ENCODE measurements at places on chromosomes 6 and 20.

GRCh38 chr20:6178537-6178936, 55.7 kb upstream of the FERMT1 start:
- no peaks in the 10 kb centered on the region for H3K36me3 ChIP-seq
- no peak overlapping the region for H3K4me3 ChIP-seq
- no peak overlapping the region for H3K27ac ChIP-seq
- DNase-seq = no peak
- no peaks in the 10 kb centered on the region for H3K4me1 ChIP-seq

DNA sequence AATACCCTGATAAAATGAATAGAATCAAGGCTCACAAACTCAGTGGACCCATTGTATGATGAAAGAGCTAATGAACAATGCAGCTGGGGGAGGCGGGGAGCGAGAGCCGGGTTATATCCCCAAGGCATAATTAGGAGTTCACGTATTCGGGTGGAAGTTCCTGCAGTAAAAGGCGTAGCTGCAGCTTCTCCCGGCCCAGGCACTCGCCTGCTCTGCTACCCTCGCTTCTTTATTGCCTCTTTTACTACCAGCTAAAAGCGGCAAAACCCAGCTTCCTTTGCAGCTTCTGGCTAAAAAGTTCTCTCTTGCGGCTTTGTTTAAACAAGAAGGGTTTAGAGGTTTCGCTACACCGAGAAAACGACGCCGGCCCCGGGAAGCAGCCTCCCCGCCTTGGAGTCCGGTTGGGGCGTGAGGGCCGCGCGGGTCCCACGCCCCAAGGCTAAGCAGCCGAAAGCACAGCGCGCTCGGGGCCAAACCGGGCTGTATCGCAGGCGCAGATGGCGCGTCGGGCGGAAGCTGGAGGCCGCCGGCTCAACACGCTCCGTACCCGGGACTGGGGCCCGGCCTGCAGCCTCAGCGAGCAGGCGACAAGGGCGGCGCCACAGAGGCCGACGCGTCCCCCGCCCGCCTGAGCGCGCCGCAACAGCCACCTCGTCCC, 1.6 kb downstream of the ZBTB2 start:
- H3K4me3 ChIP-seq = peak overlapping the region; percentile 82
- DNase-seq = peak; percentile 92
- H3K36me3 ChIP-seq = no peaks in the 10 kb centered on the region
- peaks cover 50% of the 10 kb centered on the region for H3K4me1 ChIP-seq
- H3K27ac ChIP-seq = peak overlapping the region; percentile 100
- no peaks in the 10 kb centered on the region for H3K27me3 ChIP-seq

DNA sequence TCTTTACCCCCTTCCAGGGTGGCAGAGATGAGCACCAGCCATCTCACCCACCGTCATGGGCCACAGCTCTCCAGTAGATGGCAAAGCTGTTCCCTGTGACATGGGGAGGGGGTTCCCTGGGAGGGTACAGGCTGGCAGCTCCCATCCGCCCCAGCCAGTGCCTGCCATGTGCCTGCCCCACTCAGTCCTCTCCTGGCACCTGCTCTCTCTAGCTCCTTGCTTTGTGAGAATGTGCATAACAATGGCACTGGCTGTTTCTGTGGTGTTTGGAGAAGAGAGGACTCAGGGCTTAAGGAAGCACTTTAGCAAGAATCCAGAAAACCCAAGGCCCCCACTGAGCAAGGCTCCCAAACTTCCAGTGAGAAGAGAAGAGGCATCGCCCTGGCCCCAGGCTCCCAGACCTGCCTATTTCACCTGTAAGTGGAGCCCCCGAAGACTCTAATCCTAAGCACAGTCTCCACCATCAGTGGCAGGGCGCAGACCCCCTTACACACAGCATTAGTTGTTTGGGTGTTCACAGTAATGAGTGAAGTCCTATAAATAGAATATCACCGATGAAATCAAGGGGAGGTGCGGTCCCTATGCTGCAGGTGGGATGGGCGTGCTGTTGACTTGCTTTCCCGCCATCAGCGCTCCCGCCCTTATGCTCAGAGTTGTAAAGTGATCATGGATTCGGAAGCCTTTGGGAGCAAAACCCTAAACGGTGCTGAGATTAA, 110.2 kb downstream of the AGPAT4 start:
- H3K27me3 ChIP-seq = no peaks in the 10 kb centered on the region
- no peak overlapping the region for H3K4me3 ChIP-seq
- H3K36me3 ChIP-seq = peaks cover 7% of the 10 kb centered on the region
- no peak overlapping the region for H3K27ac ChIP-seq
- DNase-seq = no peak

GRCh38 chr20:40997116-40997515, 31.5 kb upstream of the TOP1 start:
- no peak overlapping the region for H3K27ac ChIP-seq
- peak; percentile 25 for DNase-seq

DNA sequence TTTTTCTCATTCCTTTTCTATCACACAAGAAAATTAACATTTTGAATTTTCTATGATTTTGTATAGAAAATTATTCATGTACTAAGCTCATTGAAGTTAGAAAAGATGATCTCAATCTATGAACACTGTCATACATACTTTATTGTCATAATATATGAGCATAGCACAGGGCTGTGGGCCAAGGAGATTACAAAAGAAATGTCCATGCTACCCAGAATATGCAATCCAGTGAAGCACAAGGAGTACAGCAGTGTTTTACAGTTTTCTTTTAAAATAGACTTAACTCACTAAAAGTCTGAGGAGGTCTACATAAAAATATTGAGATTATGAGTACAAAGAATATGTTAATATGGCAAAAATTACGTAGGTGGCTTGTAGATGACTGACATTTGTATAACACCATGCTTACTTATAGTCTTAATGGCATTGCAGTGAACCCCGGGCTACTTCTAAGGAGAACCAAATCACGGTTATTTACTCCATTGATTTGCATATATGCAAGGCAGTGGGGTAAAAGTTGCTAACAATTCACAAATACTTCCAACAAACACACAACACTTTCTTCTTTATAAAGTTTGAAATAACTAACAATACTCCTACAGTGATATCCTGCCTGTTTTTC, 257.1 kb downstream of the BCKDHB start:
- H3K4me3 ChIP-seq = no peak overlapping the region
- no peak for DNase-seq
- H3K36me3 ChIP-seq = no peaks in the 10 kb centered on the region
- H3K27me3 ChIP-seq = no peaks in the 10 kb centered on the region
- H3K27ac ChIP-seq = no peak overlapping the region
- no peaks in the 10 kb centered on the region for H3K4me1 ChIP-seq

DNA sequence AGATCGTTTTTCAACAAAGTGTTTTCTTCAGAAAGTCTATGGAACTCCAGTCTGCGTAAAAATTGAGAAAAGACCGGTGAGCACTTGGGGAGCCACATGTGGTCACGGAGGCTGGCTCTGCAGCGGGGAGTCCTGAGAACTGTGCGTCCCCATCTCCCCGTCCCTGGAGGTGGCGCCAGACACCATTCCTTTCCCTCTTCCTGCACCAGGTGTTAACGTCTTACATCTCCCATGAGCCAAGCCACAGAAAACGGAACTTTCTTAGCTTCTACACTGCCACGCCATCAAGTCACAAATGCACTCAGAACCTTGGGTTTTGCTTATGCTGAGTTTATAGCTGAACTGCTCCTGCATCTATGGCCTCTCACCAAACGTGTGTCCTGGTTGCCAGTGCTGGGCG, 62.6 kb downstream of the GINS1 start:
- H3K36me3 ChIP-seq = peaks cover 21% of the 10 kb centered on the region
- no peaks in the 10 kb centered on the region for H3K4me1 ChIP-seq
- H3K27ac ChIP-seq = no peak overlapping the region
- no peak overlapping the region for H3K4me3 ChIP-seq

DNA sequence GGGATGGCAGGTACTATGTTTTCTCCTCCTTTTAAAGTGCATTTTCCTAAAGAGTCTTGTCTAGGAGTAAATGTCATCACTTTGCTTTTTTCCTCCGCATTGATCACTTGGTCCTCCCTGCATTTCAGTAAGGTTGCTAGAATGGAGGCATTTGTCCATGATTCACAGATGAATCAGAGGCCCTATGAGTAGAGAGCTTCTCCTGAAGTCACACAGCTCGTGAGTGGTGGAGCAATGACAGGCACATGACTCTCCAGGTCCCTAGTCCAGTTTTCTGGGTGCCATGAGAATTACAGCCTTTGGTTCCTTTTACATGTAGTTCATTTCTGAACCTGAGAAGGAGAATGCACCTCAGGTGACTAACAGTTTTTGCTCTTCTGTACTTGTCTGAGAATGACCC, 50.5 kb downstream of the HLA-A start:
- no peak for DNase-seq
- H3K27me3 ChIP-seq = no peaks in the 10 kb centered on the region
- H3K36me3 ChIP-seq = no peaks in the 10 kb centered on the region
- no peaks in the 10 kb centered on the region for H3K4me1 ChIP-seq
- H3K4me3 ChIP-seq = no peak overlapping the region

- H3K4me1 ChIP-seq = peaks cover 31% of the 10 kb centered on the region
- no peak overlapping the region for H3K4me3 ChIP-seq
- H3K27me3 ChIP-seq = no peaks in the 10 kb centered on the region
- H3K27ac ChIP-seq = no peak overlapping the region
These were observed 228.7 kb upstream of the RREB1 start for GRCh38 chr6:6878887-6879585.

GRCh38 chr20:46011631-46012482, 3.1 kb downstream of the MMP9 start:
- peaks cover 14% of the 10 kb centered on the region for H3K4me1 ChIP-seq
- H3K4me3 ChIP-seq = no peak overlapping the region
- no peak for DNase-seq
- H3K36me3 ChIP-seq = no peaks in the 10 kb centered on the region
- no peak overlapping the region for H3K27ac ChIP-seq
- H3K27me3 ChIP-seq = peaks cover 19% of the 10 kb centered on the region

GRCh38 chr20:61753316-61753942, 312.3 kb downstream of the TAF4 start:
- no peak for DNase-seq
- H3K36me3 ChIP-seq = no peaks in the 10 kb centered on the region
- no peak overlapping the region for H3K4me3 ChIP-seq
- no peaks in the 10 kb centered on the region for H3K27me3 ChIP-seq
- H3K4me1 ChIP-seq = no peaks in the 10 kb centered on the region
- no peak overlapping the region for H3K27ac ChIP-seq

GRCh38 chr6:170434821-170435155, 118.3 kb downstream of the PSMB1 start:
- no peak overlapping the region for H3K27ac ChIP-seq
- no peaks in the 10 kb centered on the region for H3K36me3 ChIP-seq
- no peaks in the 10 kb centered on the region for H3K27me3 ChIP-seq
- DNase-seq = no peak

- DNase-seq = no peak
- H3K27ac ChIP-seq = no peak overlapping the region
- no peaks in the 10 kb centered on the region for H3K27me3 ChIP-seq
- no peaks in the 10 kb centered on the region for H3K36me3 ChIP-seq
These were observed 49.6 kb upstream of the PTPRK start for GRCh38 chr6:128569732-128570679.

DNA sequence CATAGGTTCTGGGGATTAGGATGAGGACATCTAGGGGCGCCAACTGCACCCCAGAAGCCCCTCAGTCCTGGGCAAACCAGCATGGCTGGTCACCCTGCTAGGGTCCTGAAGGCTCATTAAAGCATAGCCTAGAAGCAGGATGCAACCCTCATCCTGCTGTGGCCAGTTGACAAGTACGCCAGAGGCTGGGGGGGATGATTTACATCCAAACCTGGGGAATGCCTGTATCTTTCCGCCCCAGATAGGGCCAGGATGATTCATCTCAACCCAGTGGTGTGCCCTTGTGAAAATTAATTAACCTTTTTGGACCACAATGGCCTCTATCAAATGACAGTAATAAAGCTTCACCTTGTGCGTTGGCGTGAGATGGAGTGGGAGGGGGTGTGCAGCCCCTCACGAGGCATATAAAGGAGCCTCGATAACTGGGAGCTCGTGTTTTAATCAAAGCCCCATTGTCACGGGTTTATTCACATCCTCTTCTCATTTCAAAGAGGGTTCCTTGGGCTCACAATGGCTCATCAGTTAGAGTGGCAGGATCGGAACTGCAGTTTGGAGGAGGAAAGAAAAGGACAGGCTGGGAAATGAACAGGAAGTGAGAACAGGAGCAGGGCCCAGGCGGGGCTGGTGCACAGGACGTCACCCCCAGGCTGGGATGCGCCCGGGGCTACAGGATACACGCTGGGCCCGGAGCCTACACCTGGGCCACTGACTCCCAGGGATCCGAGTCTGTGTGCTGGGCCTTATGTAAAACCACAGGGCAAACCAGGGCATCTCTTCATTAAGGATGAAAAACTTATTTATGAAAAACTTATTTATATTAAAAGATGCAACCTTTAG, 121.8 kb upstream of the PHACTR3 start:
- no peak overlapping the region for H3K4me3 ChIP-seq
- H3K27ac ChIP-seq = no peak overlapping the region
- DNase-seq = no peak
- no peaks in the 10 kb centered on the region for H3K4me1 ChIP-seq

Data from vagina (tissue), 2 donors.